Activated CD4-positive, alpha-beta memory T cell treated with anti-CD3 and anti-CD28 coated beads, Interleukin-2, amount 10 ng/mL, durations not matched to agents 7 days and 5 days (primary cell): ENCODE measurements at places on chromosomes 16 and 17. TPM values are rescaled to one million over a fixed set of nuclear protein-coding genes. Genes with fewer than 3 reads are reported as not detected.
A peak's percentile ranks its signal among the peaks of the same experiment; 100 is the strongest.

DNA sequence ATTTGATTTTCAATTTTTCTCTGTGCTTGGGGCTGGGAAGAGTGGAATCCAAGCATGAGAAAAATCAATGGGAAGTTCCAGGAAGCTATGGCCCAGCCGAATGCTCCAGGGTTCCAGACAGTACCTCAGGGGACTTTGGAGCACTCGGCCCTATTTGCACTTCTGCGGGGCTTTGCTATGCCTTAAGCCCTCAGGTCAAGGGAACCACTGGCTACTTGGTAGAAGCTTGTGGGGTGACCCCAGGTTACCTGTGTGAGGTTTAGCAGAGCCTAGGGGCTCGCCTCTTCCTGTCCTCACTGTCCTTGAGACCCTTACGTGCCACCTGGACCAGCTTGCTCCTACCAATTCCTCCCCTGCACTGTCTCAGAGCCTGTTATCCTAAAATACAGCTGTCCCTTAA lies 121.3 kb downstream of the MGAT5B start:
- no peak overlapping the region for H3K4me3 ChIP-seq
- H3K36me3 ChIP-seq, result no peaks in the 10 kb centered on the region
- no peaks in the 10 kb centered on the region for H3K27me3 ChIP-seq
- no peak overlapping the region for H3K27ac ChIP-seq

DNA sequence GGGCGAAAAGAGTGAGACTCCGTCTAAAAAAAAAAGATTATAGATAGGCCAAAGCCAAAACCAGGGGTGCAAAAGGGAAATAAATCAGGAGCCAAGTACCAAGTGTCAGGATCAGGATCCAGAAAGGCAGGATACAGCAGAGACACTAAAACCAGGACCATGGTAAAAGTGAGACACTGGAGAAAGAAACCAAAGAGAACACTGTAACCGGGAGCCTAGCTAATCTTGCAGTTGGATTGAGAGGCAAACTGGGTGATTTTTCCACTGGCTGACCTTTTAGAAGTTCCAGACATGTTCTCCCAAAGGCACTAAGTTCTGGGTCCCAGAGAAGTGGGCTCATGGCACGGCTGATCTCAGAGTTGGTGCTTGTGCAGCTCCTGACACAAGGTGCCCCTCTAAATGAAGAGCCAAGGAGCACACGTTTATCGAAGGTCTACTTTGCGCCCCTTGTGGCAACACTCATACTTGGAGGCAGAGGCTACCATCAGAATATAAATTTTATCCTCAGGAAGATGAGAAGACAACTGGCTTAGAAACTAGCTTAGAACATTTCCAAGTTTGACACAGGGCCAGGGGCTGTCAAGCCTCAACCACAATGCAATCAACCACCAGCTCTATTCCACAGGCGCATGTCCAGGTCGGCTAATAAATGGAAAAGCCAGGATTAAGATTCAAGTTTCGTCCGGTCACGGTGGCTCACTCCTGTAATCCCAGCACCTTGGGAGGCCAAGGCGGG lies 27.5 kb upstream of the HELZ start:
- H3K4me3 ChIP-seq, result no peak overlapping the region
- no peaks in the 10 kb centered on the region for H3K27me3 ChIP-seq
- H3K27ac ChIP-seq, result no peak overlapping the region
- no peak for DNase-seq
- peaks cover 2% of the 10 kb centered on the region for H3K4me1 ChIP-seq
- no peaks in the 10 kb centered on the region for H3K36me3 ChIP-seq

- H3K4me3 ChIP-seq, result no peak overlapping the region
- no peaks in the 10 kb centered on the region for H3K4me1 ChIP-seq
- no peaks in the 10 kb centered on the region for H3K27me3 ChIP-seq
- no peak for DNase-seq
Observed at GRCh38 chr17:76897023-76897422, 28.8 kb downstream of the MGAT5B start.

DNA sequence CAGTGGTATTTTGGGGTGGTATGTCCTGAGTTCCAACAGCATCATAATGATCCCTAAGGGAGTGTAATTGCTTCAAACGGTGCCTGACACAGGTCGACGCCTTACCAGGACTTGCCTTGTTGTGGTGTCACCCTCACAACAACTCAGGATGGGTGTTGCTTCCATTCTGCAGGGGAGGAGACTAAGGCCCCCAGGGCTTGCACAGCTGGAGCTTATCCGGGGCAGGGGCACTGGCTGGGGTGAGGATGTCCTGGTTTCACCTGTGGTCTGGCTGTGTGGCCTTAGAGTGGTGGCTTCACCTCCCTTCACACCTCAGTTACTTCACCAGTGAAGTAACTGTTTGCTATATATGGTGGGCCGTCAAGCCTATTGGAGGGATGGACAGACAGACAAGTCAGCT lies 23.3 kb downstream of the LLGL2 start:
- H3K27ac ChIP-seq, result no peak overlapping the region
- no peaks in the 10 kb centered on the region for H3K36me3 ChIP-seq
- no peak for DNase-seq
- peaks cover 2% of the 10 kb centered on the region for H3K4me1 ChIP-seq

DNA sequence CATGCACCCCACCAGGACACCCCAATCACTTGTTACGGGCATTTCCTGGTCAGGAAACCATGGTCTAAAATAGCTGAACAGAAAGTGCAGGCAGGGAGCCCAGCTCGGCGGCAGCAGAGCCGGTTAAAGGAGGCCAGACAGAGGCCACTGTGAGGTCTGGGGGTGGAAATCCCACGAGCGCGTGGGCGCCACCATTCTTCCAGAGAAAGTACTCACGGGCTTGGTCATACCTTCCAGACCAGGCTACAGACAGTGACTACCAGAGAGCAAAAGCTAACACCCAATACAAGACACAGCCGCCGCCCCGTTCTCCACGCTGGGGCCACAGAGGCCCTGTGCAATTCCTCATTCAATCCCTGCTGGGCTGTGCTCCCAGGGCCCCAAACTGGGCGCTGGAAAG lies 11.9 kb downstream of the CEP131 start:
- no peaks in the 10 kb centered on the region for H3K4me1 ChIP-seq
- no peak overlapping the region for H3K4me3 ChIP-seq
- DNase-seq, result no peak
- H3K27ac ChIP-seq, result no peak overlapping the region
- no peaks in the 10 kb centered on the region for H3K27me3 ChIP-seq
- H3K36me3 ChIP-seq, result no peaks in the 10 kb centered on the region

DNA sequence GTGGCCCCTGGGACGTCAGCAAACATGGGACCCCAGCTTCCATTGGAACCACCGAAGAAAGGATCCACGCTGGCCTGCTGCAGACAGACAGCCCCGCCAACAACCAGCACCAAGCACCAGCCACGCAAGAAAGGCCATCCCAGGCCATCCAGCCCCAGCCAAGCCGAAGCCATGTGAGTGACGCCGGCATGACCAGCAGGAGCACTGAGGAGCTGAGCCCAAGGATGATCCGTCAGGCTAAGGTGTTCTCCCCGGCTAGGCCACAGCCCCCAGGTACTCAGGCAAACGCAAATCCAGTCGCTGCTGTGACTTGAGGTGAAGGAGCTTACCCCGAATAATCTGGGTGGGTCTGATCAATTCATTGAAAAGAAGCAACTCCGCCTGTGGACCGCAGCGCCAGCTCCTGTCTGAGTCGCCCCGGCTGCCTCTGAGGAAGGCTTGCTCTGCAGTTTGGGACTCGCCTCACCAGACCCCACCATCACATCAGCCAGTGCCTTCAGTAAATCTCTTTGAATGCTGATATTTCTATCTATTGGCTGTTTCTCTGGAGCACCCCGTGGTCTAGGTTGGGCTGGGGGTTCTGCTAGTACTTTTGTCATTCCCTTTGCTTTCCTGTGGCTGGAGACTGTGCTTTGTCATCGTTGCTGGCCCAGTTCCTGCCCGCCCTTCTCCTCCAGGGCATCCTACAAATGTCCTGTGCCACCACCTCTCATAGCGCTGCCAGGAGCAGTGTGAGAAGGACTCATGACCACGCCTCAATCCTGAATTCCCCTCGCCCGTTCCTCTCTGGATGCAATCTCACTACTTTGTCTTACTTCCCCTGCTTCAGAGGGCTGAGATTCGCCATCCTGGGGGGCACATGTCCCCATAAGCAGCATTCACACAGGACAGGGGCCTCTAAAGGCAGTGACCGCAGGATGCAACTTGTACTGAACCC lies 8.1 kb upstream of the CBX2 start:
- H3K4me1 ChIP-seq, result no peaks in the 10 kb centered on the region
- H3K36me3 ChIP-seq, result no peaks in the 10 kb centered on the region
- H3K27me3 ChIP-seq, result peaks cover 25% of the 10 kb centered on the region
- H3K27ac ChIP-seq, result no peak overlapping the region
- DNase-seq, result no peak

DNA sequence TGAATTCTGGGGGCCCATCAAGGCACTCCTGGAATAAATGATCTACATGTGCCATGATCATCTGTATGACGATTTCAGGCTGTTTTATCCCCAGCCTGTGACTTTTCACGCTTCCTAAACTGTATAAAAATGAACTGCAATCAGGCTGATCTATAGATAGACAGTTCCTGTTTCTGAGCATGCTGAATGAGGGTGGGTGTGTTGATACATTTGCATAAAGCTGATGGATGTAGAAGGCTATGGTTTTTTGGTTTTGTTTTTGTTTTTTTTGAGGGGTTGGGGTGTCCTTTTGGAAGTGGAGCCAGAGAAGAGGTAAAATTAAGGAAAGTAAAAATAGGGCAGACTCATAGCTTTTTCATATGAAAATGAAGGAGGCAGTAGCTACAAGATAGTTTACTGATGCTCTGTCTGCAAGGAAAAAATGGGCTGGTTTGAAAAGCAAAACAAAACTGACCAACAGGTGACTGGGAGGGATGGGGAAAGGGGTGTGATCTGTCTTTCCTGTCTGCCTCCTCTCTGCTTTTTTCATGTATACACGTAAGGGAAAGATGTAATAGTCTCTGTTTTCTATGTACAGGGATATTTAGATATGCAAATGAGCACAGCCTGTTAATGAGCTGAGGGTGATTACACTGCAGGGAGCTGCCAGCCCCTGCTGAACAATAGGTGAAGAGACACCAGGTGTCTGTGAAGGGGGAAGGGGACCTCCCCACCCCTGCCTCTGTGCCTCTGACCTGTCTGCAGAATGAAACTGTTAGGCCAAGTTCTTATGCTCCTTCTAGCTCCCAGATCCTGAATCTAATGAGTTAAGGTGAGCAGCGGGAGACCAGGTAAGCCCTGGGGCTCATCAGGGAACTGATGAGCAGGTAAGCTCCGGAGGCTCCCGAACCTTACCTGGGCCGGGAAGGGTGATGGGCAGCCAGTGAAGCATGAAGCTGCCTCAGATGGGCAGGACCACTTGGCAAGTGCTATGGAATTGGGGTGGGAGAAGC lies 46.6 kb upstream of the LYRM9 start:
- no peaks in the 10 kb centered on the region for H3K36me3 ChIP-seq
- H3K27me3 ChIP-seq, result peaks cover 8% of the 10 kb centered on the region
- no peaks in the 10 kb centered on the region for H3K4me1 ChIP-seq
- DNase-seq, result no peak

- no peak overlapping the region for H3K27ac ChIP-seq
- no peak overlapping the region for H3K4me3 ChIP-seq
- H3K36me3 ChIP-seq, result no peaks in the 10 kb centered on the region
- H3K27me3 ChIP-seq, result peaks cover 13% of the 10 kb centered on the region
Observed at GRCh38 chr16:12637002-12637401, 166.7 kb downstream of the CPPED1 start.

- H3K27me3 ChIP-seq, result no peaks in the 10 kb centered on the region
- no peak overlapping the region for H3K27ac ChIP-seq
- no peak overlapping the region for H3K4me3 ChIP-seq
- peaks cover 7% of the 10 kb centered on the region for H3K36me3 ChIP-seq
Observed at GRCh38 chr16:53730693-53731092, 26.7 kb downstream of the FTO start.

- H3K27ac ChIP-seq, result peak overlapping the region; percentile 86
- H3K36me3 ChIP-seq, result peaks cover 47% of the 10 kb centered on the region
- H3K27me3 ChIP-seq, result no peaks in the 10 kb centered on the region
- H3K4me1 ChIP-seq, result peaks cover 35% of the 10 kb centered on the region
- H3K4me3 ChIP-seq, result peak overlapping the region; percentile 73
Observed at GRCh38 chr16:69443927-69444631, 19.7 kb downstream of the CYB5B start.

GRCh38 chr17:42819939-42820535 lies 4.0 kb downstream of the BECN1 start:
- DNase-seq, result peak; percentile 74
- no peaks in the 10 kb centered on the region for H3K27me3 ChIP-seq
- peaks cover 71% of the 10 kb centered on the region for H3K36me3 ChIP-seq
- H3K4me1 ChIP-seq, result peaks cover 36% of the 10 kb centered on the region
- no peak overlapping the region for H3K4me3 ChIP-seq

GRCh38 chr17:13725288-13725990 lies 123.7 kb upstream of the HS3ST3A1 start:
- no peak for DNase-seq
- H3K4me3 ChIP-seq, result no peak overlapping the region
- H3K4me1 ChIP-seq, result no peaks in the 10 kb centered on the region
- peaks cover 2% of the 10 kb centered on the region for H3K27me3 ChIP-seq
- H3K36me3 ChIP-seq, result no peaks in the 10 kb centered on the region

DNA sequence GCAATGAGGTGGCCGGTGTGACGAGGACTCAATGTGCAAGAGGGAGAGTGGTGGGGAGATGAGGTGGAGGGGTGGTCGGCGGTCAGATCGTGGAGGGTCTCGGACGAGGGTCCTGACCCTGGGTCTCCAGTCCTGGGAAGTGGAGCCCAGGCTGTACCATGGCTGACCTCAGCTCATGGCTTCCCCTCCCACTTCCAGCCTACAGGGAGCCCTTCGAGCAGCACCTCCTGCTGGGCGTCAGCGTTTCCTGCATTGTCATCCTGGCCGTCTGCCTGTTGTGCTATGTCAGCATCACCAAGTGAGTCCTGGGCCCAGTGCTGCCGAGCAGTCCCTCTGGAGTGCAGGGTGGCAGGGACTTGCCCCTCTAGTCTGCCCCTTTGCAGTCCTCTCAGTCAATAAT lies 41.8 kb downstream of the IL4R start:
- no peak overlapping the region for H3K4me3 ChIP-seq
- H3K4me1 ChIP-seq, result peaks cover 13% of the 10 kb centered on the region
- DNase-seq, result peak; percentile 49
- H3K36me3 ChIP-seq, result peaks cover 93% of the 10 kb centered on the region
- no peaks in the 10 kb centered on the region for H3K27me3 ChIP-seq
- H3K27ac ChIP-seq, result no peak overlapping the region

- H3K4me3 ChIP-seq, result no peak overlapping the region
- H3K27ac ChIP-seq, result no peak overlapping the region
- DNase-seq, result no peak
- no peaks in the 10 kb centered on the region for H3K4me1 ChIP-seq
- no peaks in the 10 kb centered on the region for H3K36me3 ChIP-seq
Observed at GRCh38 chr17:18121144-18121910, 12.8 kb downstream of the MYO15A start.

Gene MYOCD
- not detected for total RNA-seq

Gene SPIRE2
- 1.6 TPM for total RNA-seq

Gene TAT
- total RNA-seq, result not detected

Gene OR1F1
- not detected for total RNA-seq

Gene NR1D1
- 5.2 TPM for total RNA-seq

Gene ZSCAN10
- total RNA-seq, result not detected

Gene TBC1D3I
- total RNA-seq, result 0.15 TPM

Gene SPEM2
- not detected for total RNA-seq

Gene ZNF624
- total RNA-seq, result 4.4 TPM

Gene CLEC10A
- not detected for total RNA-seq
